ENCODE measurements at places on chromosomes 3 and 15. TPM values are rescaled to one million over a fixed set of nuclear protein-coding genes. Genes with fewer than 3 reads are reported as not detected.

SPESP1 gene
- not detected for total RNA-seq

XCR1 gene
- not detected for total RNA-seq

CAMKV gene
- not detected for total RNA-seq

HCN4 gene
- total RNA-seq = not detected

FRMD5 gene
- total RNA-seq = 4.3 TPM

CSK gene
- 60.2 TPM for total RNA-seq

GRCh38 chr3:197298945-197299854 is 788 bp upstream of the DLG1 start:
- peak; percentile 84 for DNase-seq

DNA sequence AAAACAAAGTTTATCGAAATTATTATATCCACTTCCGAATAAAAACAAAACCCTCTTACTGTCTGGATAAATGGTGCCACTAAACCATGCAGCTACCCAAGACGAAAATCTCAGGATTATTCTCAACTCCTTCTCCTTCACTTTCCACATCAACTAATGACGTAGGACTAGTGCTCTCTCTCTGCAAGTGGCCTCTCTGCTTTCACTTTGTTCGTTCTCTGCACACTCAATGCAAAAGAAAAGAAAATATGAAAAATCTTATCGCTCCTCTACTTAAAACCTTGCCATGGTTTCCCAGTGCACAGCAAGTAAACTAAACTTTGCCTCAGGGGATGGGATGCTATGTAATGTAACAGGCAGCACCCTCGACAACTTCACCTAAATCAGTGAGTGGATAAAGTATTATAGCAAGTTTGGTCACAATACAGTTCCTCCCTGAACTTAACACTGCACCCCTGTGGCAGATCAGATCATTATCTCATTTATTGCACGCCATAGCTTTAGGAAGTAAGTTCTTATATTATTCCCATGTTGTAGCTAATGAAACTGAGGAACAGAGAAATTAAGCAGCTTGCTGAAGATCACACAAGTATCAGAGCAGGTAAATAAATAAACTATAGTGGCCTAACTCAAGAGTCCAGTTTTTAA is 262.7 kb upstream of the GADL1 start:
- no peak for DNase-seq

DNA sequence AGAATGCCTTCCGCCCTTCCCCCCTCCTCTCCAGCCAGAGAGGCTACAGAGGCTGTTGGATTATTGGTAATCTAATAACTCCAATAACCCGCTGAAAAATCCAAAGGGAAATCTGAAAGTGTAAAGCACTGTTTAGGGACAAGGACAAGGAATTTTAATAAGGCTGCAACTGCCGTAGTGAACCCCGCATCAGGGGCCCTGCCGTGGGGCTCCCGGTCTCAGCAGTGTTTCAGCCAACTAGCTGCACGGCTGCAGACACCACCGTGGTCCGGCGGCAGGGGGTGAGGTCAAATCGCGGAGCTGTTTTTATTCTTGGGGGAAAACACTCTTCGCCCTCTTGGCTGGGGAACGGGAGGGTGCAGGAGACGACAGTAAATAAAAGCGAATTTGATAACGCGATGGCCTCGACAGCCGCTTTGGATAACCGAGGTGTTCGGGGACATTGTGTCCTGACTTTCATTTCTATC is 6.1 kb downstream of the BCL6 start:
- DNase-seq = no peak

- DNase-seq = no peak
These were observed 512.3 kb upstream of the MDFIC2 start for GRCh38 chr3:70824773-70825172.

- peak; percentile 53 for DNase-seq
These were observed 41.8 kb upstream of the CCNL1 start for GRCh38 chr3:157201648-157202278.

- DNase-seq = no peak
These were observed 342.5 kb upstream of the TGFBR2 start for GRCh38 chr3:30263925-30264313.

DNA sequence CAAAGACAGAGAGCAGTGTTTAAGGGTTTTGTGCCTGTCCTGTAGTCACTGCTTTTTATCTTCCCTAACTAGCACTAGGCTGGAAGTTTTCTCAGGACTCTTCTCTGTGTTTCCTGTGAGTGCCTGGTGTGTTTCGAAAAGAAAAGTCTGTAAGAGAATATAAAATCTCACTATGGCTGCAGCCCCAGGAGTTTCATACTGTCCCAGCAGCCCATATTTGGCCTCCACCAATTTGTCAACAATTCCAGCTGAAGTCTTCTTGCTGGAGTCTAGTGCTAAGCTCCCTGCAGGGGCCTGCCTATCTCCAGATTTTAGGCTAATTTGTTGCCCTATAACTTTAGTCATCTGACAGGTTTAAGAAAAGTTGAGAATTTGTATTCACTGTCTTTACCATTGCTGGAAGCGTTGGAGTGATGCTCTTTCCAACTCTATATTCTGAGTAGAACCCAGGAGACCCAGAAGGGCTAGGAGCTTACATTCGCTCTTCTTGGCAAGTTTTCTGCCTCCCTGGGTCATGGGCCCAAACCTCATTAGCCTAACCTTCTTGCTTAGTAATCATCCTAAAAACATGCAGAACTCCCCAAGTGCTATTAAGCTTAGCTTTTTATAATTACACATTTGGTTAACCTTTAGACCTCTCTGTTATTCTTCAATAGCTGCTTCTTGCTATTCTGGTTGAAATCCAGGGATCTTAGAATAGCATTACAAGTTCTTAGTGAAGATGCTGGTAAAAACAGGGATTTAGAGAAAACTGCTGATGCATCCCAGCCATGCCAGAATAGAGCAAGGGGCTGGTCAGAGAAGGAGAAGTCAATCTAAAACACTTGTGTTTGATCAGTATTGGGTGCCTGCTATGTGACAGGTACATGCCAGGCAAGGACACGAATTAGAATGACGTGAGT is 283.1 kb downstream of the NEK10 start:
- no peak for DNase-seq
